Activated CD4-positive, alpha-beta memory T cell treated with anti-CD3 and anti-CD28 coated beads for 36 hours (primary cell): ENCODE measurements at places on chromosomes 3 and 15. TPM values are rescaled to one million over a fixed set of nuclear protein-coding genes. Genes with fewer than 3 reads are reported as not detected.

DNA sequence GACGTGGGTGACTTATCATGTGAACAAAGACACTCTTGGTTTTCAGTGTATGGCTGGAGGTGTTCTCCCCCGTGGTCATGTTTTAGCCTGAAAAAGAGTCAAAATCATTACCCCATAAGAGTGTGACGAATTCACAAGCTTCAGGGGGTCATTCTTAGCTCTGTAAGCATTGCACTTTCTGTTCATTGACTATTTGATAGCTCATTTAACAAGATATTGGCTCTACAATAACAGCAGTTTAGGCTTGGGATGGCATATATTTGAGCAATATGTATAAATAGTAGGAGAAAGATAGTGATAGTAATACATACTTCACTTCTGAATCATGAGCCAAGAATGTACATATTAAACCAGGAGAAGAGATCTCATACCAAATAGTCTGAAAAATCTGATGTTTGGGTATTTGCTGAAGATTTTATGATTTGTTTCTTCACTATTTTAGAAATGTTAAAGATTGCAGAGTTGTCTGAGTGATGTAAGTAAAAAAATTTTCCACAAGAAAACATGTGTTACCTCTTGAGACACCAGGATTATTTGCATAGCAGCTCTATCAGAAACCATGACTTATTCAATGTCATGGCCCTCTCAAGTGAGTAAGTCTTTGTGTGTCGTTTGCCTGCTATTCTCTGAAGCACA is 996.0 kb downstream of the OTOL1 start:
- H3K27me3 ChIP-seq, result no peaks in the 10 kb centered on the region
- H3K36me3 ChIP-seq, result no peaks in the 10 kb centered on the region
- no peak overlapping the region for H3K27ac ChIP-seq
- no peaks in the 10 kb centered on the region for H3K4me1 ChIP-seq
- no peak overlapping the region for H3K4me3 ChIP-seq
- no peak for DNase-seq

GRCh38 chr3:172023915-172024314 is 15.5 kb upstream of the FNDC3B start:
- no peak overlapping the region for H3K27ac ChIP-seq
- no peak overlapping the region for H3K4me3 ChIP-seq
- no peaks in the 10 kb centered on the region for H3K36me3 ChIP-seq
- no peaks in the 10 kb centered on the region for H3K4me1 ChIP-seq

GRCh38 chr3:128859630-128860029 is 19.8 kb upstream of the ACAD9 start:
- H3K27me3 ChIP-seq, result no peaks in the 10 kb centered on the region
- H3K4me1 ChIP-seq, result no peaks in the 10 kb centered on the region
- H3K36me3 ChIP-seq, result peaks cover 11% of the 10 kb centered on the region
- H3K4me3 ChIP-seq, result no peak overlapping the region
- no peak for DNase-seq
- H3K27ac ChIP-seq, result no peak overlapping the region

DNA sequence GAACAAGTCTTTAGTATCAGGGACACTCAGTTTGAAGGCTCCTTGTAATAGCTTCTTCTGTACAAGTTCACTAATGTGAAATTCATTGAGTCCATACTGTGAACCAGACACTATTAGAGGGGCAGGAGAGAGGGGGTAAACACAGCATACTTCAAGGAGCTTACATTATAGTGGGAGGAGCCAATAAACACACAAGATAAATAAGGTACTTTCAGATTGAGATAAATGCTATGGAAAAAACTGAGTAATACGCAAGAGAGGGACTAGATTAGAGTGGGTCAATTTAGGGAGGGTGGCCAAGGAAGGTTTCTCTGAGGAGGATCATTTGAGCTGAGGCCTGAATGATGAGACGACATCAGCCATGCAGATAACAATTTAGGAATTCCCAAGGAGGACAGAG is 3.1 kb upstream of the AKAP13 start:
- H3K27me3 ChIP-seq, result peaks cover 1% of the 10 kb centered on the region
- H3K4me1 ChIP-seq, result peaks cover 29% of the 10 kb centered on the region
- H3K36me3 ChIP-seq, result peaks cover 2% of the 10 kb centered on the region
- H3K27ac ChIP-seq, result no peak overlapping the region

- no peaks in the 10 kb centered on the region for H3K27me3 ChIP-seq
- no peak for DNase-seq
- no peak overlapping the region for H3K4me3 ChIP-seq
- H3K36me3 ChIP-seq, result no peaks in the 10 kb centered on the region
- no peaks in the 10 kb centered on the region for H3K4me1 ChIP-seq
Observed at GRCh38 chr3:135243616-135244015, 448.6 kb downstream of the EPHB1 start.

- H3K27ac ChIP-seq, result peak overlapping the region; percentile 38
- peaks cover 31% of the 10 kb centered on the region for H3K4me1 ChIP-seq
- H3K4me3 ChIP-seq, result peak overlapping the region; percentile 91
- no peak for DNase-seq
Observed at GRCh38 chr15:76903251-76903681, 1.9 kb downstream of the SCAPER start.

The PLSCR2 gene
- not detected for total RNA-seq

The GOLGA8Q gene
- total RNA-seq, result 0.33 TPM

The CCDC51 gene
- 24.3 TPM for total RNA-seq

The VWA5B2 gene
- total RNA-seq, result not detected
